ENCODE measurements at places on chromosomes 7 and 10.

- DNase-seq, result no peak
Observed at GRCh38 chr7:366161-366803, 76.3 kb downstream of the FOXL3 start.

DNA sequence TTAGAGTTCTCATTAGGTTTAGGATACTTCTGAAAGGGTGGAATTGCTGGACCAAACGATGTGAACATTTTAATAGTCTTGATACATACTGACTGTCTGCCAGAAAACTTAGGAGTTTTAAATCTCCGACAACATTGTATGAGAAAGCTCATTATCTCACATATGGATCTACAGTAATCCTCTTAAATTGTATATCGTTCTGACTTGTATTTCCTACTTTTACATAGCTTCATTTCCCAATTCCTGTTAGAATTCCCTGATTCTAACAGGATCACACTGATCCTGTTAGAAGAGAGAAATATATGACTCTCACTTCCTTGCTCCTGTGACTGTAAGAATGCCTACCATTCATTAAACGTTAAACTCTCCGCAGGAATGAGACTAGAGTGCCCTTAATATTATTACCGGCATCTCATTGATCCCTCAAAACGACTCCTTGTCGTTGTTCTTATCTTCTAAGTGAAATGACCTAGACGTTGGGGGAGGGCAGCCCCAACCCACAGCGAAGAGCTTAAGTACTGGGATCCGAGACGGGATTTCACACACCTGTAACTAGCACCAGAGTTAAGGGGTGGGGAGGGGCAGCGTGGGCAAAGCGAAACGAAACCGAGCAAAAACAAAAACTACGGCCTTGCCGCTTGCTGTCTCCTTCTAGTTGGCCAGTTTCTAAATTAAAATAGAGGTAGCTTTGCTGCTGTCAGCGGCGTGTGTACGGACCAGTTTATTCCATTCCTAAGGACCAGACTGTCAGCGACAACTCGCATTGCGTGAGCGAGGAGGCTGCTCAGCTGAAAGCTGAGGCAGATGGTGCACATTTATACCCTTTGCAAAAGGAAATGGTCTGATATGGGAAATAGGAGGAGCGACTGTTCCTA, 678 bp upstream of the TMEM106B start:
- DNase-seq, result no peak

- DNase-seq, result no peak
Observed at GRCh38 chr10:110388687-110389052, 84.0 kb upstream of the SMNDC1 start.

- DNase-seq, result no peak
Observed at GRCh38 chr7:92149736-92150239, 15.5 kb upstream of the CYP51A1 start.

GRCh38 chr7:44155191-44156185, 14.4 kb upstream of the MYL7 start:
- DNase-seq, result no peak

GRCh38 chr10:79608505-79609375, 2.0 kb upstream of the SFTPA1 start:
- DNase-seq, result no peak

- no peak for DNase-seq
Observed at GRCh38 chr10:7529638-7530037, 118.8 kb upstream of the SFMBT2 start.

- no peak for DNase-seq
Observed at GRCh38 chr7:68518060-68518459, 1080.2 kb upstream of the AUTS2 start.

GRCh38 chr7:31126976-31127375, 74.9 kb downstream of the ADCYAP1R1 start:
- DNase-seq, result no peak

- no peak for DNase-seq
Observed at GRCh38 chr7:75662579-75663301, 76.0 kb downstream of the HIP1 start.

DNA sequence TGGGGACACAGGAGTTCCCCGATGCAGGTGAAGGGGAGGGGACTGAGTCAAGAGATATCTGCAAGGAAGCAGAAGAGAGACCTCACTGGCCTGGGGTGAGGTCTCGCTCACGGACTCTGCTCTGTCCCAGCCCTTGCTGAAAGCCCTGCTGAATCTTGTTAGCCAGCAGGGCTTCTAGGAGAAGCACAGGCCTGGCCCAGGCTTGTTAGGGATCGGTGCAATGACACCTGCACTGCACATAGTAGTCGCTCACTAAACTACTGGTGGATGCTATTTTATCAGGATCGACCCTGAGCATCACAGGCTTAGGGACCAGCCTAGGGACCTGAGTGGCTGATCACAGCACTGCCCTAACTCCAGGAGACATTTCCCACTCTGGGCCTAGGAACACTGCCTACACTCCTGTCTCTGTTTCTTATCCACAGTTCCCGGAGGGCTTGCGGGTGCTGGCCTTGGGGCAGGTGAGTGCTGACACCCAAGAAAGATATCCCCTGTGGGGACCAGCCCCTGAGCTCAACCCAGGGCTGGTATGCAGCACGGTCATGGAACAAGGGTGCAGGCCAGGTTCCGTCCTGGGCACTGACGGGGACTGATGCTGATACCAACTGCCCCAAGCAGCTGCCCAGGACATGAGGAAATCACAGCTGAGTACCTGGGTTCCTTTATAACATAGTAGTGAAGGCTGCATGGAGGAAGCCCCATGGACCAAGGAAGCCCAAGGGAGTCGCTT, 13.0 kb downstream of the ELN start:
- DNase-seq, result no peak

DNA sequence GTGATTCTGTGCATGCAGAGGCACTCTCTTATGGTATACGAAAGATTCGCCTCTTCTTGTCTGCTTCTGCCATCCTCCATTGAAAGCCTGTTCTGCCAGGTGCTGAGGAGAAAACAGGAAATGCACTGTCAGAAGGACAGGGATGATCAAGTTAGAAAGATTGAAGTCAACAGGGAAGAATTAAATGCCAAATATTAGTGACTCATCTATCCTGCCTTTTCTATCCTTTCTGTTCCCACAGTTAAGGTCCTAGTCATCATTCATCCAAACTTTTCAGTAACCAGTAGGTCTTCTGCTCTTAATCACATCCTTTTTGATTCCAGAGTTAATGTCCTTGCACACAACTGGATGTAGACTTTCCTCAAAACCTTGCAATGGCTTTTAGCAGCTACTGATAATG, 4.8 kb upstream of the ZNF783 start:
- DNase-seq, result no peak

DNA sequence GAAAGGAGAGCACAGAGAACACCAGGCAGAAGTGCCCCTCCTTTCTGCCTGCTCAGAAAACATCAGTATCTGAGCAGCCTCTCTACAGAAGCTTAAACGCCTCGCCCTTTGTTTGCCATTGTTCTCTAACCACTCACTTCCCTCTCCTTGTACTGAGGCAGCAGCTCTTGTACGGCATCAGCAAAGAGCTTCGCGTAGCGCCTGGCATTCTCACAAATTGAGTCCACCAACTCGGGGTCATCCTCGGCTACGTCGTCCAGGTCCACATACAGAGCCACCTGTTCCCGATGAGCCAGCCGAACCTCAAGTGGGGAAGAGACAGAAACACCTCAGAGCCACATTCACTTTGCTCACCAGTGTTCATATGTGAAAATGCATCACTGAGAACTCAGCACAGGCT, 1.7 kb downstream of the MCM7 start:
- no peak for DNase-seq

DNA sequence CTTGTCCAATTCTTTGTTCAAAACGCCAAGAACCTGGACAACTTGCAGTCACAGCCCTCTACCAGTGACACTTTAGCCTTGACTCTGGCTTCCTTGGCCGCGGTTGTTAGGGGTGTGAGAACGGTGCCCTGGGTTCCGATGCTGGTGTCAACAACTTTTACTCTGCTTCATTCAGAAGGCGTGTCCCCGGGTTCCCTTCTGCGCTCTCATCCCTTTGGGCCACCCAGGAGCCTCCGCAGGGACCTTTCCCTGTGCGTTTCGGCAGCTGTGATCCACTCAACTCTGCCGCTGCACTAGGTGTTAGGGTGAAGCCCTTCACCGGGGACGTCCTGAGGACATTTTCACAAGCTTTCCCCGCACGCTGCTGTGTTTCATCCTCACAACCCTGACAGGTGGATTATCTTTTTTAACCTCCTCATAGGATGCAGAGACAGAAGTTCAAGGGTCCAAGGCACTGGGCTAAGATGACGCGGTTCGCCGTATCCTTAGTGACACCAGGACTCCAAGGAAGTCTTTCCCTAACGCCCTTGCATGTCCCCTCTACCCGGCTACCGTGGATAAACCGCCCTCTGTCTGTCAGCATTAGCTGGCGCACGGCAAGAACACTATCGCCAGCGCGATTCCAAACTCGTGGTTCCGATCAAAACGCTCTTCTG, 133.5 kb upstream of the SHH start:
- DNase-seq, result no peak

DNA sequence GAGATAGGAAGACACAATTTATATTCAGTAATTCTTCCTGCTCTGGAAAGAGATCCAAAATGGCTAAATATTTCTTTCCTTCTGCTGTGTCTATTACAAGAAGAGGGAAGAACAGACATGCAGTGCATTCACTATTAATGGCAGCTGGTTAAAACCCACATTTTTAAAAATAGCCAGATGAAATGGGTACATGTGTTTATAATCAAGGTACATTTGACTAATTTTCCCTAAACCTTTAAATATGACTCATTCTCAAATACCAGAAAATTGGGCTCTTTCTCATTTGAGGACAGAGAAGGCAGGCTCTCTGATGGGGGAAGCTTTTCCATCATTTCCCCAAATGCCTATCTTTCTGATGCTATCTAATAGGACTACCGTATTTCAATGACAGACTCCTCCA, 215.7 kb upstream of the HABP2 start:
- no peak for DNase-seq

DNA sequence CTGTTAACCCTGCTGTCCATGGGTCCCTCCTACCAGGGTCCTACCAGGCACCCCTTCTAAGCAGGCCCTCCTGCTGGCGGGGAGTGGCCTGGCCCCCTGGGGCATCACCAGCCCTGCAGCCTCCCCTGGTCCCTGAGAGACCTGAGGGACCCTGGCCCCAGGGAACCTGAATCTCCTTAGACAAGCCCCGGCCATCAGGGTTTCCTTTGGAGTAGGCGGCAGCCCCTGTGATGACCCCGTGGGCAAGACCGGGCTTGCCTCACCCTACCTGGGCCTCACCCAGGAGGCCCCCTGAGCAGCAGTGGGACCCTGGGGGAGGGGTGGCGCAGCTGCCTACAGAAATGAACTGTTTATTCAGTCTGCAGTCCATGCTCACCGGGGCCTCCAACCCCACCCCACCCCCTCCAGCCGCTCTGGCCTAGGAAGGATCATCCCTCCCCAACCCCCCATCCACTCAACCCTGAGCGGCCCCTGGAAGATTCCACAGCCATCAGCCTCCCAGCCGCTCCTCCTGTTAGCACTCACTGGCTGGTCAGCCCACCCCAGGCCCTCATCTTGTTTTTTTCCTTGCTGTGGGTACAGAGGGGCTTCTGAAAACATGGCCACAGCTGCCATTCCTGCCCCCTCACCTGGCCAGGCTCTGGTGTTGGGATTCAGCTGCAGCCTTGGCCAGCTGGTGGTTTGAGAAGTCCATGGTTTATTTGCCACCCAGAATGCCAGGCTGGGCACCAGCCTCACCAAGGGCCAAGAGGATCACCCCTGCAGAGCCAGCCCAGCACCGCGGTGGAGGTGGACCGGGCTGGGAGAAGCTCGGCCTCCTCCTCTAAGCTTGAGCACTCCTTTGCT, 34.8 kb upstream of the CHST15 start:
- DNase-seq, result no peak

DNA sequence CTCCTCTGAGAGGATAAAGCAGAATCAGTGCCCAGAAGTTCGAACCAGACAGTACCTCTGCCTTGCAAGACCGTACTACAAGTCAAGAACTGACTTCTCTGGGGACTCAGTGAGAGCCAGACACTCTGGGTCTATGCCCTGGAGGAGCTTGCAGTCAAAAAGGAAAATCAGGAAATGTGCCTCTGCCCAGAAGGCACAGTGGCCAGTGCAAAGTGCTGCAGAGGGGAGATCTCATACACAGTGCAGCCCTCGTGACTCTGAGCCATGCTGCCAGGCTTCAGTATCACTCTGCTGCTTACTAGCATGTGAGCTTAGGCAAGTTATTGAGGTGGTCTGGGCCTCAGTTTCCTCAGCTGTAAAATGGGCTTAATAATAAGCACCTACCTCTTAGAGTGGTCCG, 144.0 kb upstream of the NPY start:
- no peak for DNase-seq

- DNase-seq, result no peak
Observed at GRCh38 chr7:107196834-107197610, 28.2 kb downstream of the HBP1 start.

- DNase-seq, result no peak
Observed at GRCh38 chr7:111262293-111263116, 171.6 kb downstream of the LRRN3 start.

GRCh38 chr7:24545215-24545614, 28.0 kb upstream of the PALS2 start:
- no peak for DNase-seq

- DNase-seq, result no peak
Observed at GRCh38 chr7:116212869-116213268, 2.5 kb downstream of the TES start.

- DNase-seq, result no peak
Observed at GRCh38 chr10:3494131-3494837, 290.7 kb downstream of the KLF6 start.

- no peak for DNase-seq
Observed at GRCh38 chr10:43809211-43809930, 160.7 kb upstream of the ZNF32 start.

GRCh38 chr10:77374189-77374656, 263.4 kb downstream of the KCNMA1 start:
- no peak for DNase-seq

- no peak for DNase-seq
Observed at GRCh38 chr7:618539-619367, 99.1 kb upstream of the PDGFA start.

- DNase-seq, result no peak
Observed at GRCh38 chr7:151366880-151367222, 25.2 kb downstream of the NUB1 start.

GRCh38 chr10:106424981-106425380, 739.5 kb downstream of the SORCS1 start:
- no peak for DNase-seq

DNA sequence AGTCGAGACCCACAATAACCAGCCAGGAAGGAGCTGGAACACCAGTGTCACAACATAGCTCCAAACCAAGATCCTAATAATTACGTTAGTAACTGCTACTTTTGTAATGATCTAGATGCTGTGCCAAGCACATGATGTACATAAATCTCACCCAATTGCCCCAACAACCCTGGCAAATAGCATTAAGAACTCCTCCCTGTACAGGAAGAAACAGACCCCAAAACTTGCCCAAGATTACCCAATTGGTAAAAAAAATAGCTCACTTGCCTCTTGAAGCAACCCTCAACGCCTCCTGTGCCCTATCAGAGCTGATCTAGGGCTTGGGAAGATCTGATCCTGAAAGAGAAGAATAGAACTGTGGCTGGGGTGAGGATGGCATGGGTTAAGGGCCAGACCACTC, 628.7 kb upstream of the AUTS2 start:
- no peak for DNase-seq

GRCh38 chr10:104127411-104127810, 5.4 kb downstream of the SFR1 start:
- no peak for DNase-seq
